ENCODE measurements at places on chromosomes 2 and 18.
A peak's percentile ranks its signal among the peaks of the same experiment; 100 is the strongest.

DNA sequence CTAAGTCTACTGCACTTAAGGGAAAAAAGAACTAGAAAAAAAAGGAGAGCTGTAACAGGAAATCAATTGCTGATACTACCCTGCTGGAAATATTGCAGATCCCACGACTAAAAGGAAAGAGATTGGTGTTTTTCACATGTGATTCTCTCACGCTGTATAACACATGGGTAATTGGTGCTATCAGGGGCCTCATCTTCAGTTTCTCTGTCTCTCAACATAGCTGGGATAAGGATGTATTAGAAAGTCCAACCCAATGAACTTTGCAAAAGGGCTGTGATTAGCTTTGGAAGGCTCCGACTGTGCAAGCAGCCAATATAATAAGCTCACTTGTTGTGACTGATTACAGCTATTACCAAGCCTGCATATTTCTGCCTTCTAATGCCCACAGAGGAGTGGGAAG is 133.4 kb downstream of the NRP2 start:
- peaks cover 37% of the 10 kb centered on the region for H3K27me3 ChIP-seq
- H3K4me1 ChIP-seq: no peaks in the 10 kb centered on the region
- DNase-seq: no peak
- no peaks in the 10 kb centered on the region for H3K36me3 ChIP-seq
- H3K4me3 ChIP-seq: no peak overlapping the region

GRCh38 chr2:506451-506850 is 170.8 kb downstream of the TMEM18 start:
- no peak overlapping the region for H3K4me3 ChIP-seq
- H3K4me1 ChIP-seq: no peaks in the 10 kb centered on the region
- H3K36me3 ChIP-seq: peaks cover 3% of the 10 kb centered on the region

DNA sequence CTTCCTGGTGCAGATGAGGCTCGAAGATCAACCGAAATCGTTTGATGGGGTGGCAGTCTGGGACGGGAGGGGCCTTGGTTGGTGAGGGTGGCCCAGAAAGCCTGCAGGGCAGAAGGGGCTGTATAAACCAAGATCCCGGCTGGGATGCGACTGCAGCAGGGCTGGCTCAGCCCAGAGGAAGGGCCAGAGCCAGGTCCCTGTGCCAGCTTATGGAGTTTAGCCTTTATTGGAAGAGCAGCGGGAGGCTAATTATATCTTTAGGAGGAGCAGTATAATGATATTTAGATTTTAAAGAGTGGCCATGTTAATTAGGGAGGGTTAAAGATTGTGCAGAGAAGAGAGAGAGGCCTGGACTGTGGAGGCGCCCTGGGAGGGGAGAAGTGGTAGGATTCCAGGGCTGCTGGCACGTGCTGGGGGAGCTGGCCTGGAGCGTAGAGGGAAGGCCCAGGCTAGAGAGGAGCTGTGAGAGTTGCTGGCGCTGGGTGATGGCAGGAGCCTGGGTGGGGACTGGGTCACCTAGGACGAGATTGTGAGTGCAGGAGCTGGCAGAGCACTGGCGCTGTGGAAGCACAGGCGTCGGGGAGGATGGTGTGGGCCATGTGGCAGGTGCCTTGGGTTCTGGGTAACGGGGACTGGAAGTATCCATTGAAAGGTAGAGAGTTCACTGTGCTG is 25.1 kb downstream of the TRAF3IP1 start:
- H3K36me3 ChIP-seq: peaks cover 1% of the 10 kb centered on the region
- DNase-seq: no peak
- H3K4me3 ChIP-seq: no peak overlapping the region
- peaks cover 9% of the 10 kb centered on the region for H3K4me1 ChIP-seq
- H3K27ac ChIP-seq: peak overlapping the region; percentile 41
- H3K27me3 ChIP-seq: no peaks in the 10 kb centered on the region

- no peaks in the 10 kb centered on the region for H3K36me3 ChIP-seq
- H3K4me3 ChIP-seq: no peak overlapping the region
- no peak overlapping the region for H3K27ac ChIP-seq
- H3K4me1 ChIP-seq: no peaks in the 10 kb centered on the region
- no peak for DNase-seq
Measured at GRCh38 chr2:79393806-79394484, 118.9 kb upstream of the CTNNA2 start.

DNA sequence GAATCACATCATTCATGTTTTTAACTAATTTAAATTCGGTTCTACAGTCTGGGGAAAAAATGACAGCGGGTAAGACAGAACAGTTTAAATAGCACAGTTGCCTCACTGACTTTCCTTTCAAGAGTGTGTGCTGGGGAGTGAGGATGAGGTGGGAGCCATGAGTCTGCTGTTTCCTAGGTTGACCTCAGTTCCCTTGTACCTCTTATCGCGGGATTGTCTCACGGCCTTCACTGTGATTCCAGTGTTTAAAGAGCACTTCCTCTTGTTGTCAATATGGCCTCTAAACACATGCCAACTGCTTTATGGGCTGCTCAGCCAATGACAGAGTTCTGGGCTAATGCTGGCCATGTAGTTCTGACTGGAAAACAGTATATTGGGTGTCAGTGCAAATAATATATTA is 41.6 kb upstream of the ALMS1 start:
- no peaks in the 10 kb centered on the region for H3K36me3 ChIP-seq
- H3K4me3 ChIP-seq: no peak overlapping the region
- H3K4me1 ChIP-seq: no peaks in the 10 kb centered on the region

DNA sequence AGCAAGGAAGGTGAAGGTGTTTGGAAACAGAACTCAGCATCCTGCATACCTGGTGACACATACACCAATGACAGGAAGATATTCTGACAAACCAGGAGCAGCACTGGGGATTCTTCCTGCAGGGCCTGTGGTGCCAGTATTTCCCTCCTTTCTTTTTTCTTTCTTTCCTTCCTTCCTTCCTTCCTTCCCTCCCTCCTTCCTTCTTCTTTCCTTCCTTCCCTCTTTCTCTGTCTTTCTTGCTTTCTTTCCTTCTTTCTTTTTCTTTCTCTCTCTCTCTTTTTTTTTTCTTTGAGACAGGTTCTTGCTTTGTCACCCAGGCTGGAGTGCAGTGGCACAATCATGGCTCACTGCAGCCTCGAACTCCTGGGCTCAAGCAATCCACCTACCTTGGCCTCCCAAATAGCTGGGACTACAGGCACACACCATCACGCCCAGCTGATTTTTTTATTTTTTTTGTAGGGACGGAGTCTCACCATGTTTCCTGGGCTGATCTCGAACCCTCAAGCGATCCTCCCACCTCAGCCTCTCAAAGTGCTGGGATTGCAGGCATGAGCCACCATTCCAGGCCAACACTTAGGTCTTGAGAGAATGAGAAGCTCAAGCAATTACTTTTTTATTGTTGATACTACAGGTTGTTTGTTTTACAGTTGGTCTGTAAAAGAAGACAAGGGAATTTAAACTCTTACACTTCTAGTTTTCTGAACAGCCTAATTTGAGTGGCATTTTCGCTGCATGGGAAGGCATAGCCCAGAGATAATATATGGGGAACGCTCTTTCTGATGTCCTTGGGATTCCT is 54.7 kb upstream of the GATA6 start:
- H3K4me3 ChIP-seq: no peak overlapping the region
- DNase-seq: no peak
- no peaks in the 10 kb centered on the region for H3K36me3 ChIP-seq

GRCh38 chr2:160227293-160227915 is 27.3 kb upstream of the ITGB6 start:
- no peaks in the 10 kb centered on the region for H3K36me3 ChIP-seq
- H3K4me3 ChIP-seq: no peak overlapping the region
- no peaks in the 10 kb centered on the region for H3K27me3 ChIP-seq
- no peaks in the 10 kb centered on the region for H3K4me1 ChIP-seq
- H3K27ac ChIP-seq: no peak overlapping the region

DNA sequence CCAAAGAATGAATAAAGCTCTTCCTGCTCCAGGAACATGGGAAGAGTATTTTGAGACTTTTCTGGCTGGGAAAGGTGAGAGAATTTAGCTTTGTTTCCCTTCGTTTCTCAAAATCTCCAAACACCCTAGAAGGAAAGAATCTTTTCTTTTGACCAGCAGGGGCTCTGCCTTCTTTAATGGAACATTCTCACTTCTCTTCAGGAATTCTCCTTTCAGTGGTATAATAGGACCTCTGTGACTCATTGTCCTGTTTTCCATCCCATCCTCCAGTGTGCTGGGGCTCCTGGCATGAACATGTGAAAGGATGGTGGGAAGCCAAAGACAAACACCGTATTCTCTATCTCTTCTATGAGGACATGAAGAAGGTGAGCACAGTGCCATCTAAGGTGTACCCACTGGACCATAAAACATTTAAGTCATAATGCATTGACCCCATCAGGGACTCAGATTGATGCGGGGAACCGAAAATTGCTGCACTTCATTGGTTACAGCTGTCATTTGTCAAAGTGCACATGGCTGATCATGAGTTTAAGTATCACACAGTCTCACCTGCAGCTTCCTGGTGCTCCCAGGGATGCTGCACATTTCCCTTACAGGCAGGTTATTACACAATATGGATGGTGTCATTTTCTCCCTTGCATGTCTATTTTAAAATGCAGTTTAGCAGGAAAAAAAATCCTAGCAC is 5.5 kb downstream of the SULT1C4 start:
- H3K27ac ChIP-seq: no peak overlapping the region
- peaks cover 15% of the 10 kb centered on the region for H3K27me3 ChIP-seq
- no peaks in the 10 kb centered on the region for H3K4me1 ChIP-seq
- no peaks in the 10 kb centered on the region for H3K36me3 ChIP-seq
- DNase-seq: no peak

- no peaks in the 10 kb centered on the region for H3K36me3 ChIP-seq
- no peaks in the 10 kb centered on the region for H3K4me1 ChIP-seq
- H3K27me3 ChIP-seq: peaks cover 31% of the 10 kb centered on the region
- no peak overlapping the region for H3K27ac ChIP-seq
Measured at GRCh38 chr2:234763002-234763873, 188.6 kb upstream of the SH3BP4 start.

GRCh38 chr2:214575030-214575429 is 164.2 kb downstream of the VWC2L start:
- H3K27ac ChIP-seq: no peak overlapping the region
- H3K4me1 ChIP-seq: peaks cover 6% of the 10 kb centered on the region

GRCh38 chr2:139835101-139835500 is 1054.9 kb upstream of the NXPH2 start:
- H3K27ac ChIP-seq: no peak overlapping the region
- H3K4me1 ChIP-seq: no peaks in the 10 kb centered on the region
- DNase-seq: no peak
- H3K27me3 ChIP-seq: no peaks in the 10 kb centered on the region
- H3K4me3 ChIP-seq: no peak overlapping the region

- no peak overlapping the region for H3K27ac ChIP-seq
- H3K36me3 ChIP-seq: peaks cover 17% of the 10 kb centered on the region
- H3K4me3 ChIP-seq: no peak overlapping the region
Measured at GRCh38 chr2:26269571-26270158, 24.9 kb downstream of the HADHB start.

- H3K4me3 ChIP-seq: no peak overlapping the region
- no peaks in the 10 kb centered on the region for H3K27me3 ChIP-seq
- H3K27ac ChIP-seq: no peak overlapping the region
- peaks cover 19% of the 10 kb centered on the region for H3K4me1 ChIP-seq
- no peak for DNase-seq
- no peaks in the 10 kb centered on the region for H3K36me3 ChIP-seq
Measured at GRCh38 chr2:168534926-168535325, 78.9 kb downstream of the CERS6 start.

DNA sequence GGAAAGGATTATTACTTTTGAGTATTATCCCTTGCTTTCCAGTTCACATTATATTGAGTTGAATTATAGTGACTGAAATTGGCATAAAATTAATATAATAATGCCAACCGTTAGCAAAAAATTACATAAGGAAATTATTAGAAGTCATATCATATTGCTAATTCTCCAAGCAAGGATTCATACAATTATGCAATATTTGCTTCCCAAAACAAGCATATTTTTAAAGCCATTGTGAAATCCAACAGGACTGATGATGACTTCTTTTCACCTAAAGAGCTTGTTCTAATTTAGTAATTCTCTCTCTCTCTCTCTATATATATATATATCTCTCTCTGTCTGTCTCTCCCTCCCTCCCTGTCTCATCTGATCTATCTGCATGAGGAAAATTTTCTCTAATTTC is 283.5 kb downstream of the DSEL start:
- no peak for DNase-seq
- H3K4me1 ChIP-seq: no peaks in the 10 kb centered on the region
- no peaks in the 10 kb centered on the region for H3K36me3 ChIP-seq
- H3K27ac ChIP-seq: no peak overlapping the region
- no peak overlapping the region for H3K4me3 ChIP-seq

GRCh38 chr2:188786368-188786841 is 187.8 kb upstream of the COL3A1 start:
- H3K27me3 ChIP-seq: no peaks in the 10 kb centered on the region
- H3K27ac ChIP-seq: no peak overlapping the region
- no peak overlapping the region for H3K4me3 ChIP-seq
- DNase-seq: no peak

DNA sequence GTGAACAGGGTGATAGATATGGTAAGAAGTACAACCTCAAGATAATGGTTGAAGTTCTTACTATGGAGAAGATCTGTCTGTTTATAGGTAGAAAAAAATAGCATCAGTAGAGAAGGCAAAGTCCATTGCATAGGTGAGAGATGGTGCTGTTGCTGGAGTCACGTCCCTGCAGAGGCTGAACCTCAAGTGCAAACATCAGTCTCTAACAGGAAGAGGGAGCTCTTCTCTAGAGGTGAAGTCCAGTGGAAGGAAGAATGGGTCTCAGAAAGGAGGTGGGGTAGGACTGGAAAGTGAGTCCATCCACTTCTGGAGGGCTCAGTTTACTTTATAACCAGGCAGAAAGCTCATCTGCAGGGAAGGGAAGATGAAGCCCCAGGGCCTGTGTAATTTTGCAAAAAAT is 337.7 kb downstream of the MEIS1 start:
- no peaks in the 10 kb centered on the region for H3K4me1 ChIP-seq
- peaks cover 1% of the 10 kb centered on the region for H3K36me3 ChIP-seq
- H3K27me3 ChIP-seq: no peaks in the 10 kb centered on the region
- H3K27ac ChIP-seq: no peak overlapping the region

DNA sequence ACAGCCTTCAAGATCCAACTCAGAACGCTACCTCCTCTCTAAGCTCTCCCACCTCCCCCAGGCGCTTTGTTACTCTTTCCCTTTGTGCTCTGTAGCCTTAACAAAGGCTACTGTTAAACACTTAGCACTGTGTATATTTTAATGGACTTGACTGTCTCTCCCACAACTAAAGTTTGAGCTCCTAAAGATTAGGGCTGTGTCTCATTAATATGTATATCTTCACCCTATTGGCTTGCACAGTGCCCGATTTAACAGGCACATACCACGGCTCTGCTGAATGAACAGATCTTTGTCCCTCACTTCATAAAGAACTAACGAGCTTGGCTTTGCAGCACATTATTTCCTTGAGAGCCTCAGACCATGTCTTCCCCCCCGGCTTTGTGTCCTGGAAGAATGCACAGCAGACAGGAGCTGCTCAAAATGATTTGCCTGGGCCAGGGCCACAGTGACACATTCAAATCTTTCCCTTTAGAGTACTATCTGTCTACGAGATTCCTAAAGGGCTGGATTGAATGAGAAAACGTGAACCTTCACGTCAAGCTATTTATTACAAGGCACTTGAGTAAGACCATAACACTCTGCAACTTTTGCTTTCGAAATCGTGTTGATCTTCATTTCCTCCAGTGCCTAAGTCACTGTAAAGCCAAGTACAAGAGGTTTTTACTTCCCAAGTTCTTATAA is 22.1 kb downstream of the ABHD3 start:
- no peak overlapping the region for H3K4me3 ChIP-seq
- no peak for DNase-seq
- peaks cover 7% of the 10 kb centered on the region for H3K36me3 ChIP-seq
- no peaks in the 10 kb centered on the region for H3K27me3 ChIP-seq

GRCh38 chr18:22689712-22690111 is 243.4 kb upstream of the RBBP8 start:
- H3K4me1 ChIP-seq: no peaks in the 10 kb centered on the region
- no peak for DNase-seq
- H3K4me3 ChIP-seq: no peak overlapping the region
- H3K36me3 ChIP-seq: no peaks in the 10 kb centered on the region

GRCh38 chr2:3073041-3073595 is 304.5 kb downstream of the EIPR1 start:
- no peaks in the 10 kb centered on the region for H3K36me3 ChIP-seq
- H3K27ac ChIP-seq: no peak overlapping the region
- DNase-seq: no peak
- no peaks in the 10 kb centered on the region for H3K4me1 ChIP-seq

Data from central memory CD8-positive, alpha-beta T cell (primary cell).